ENCODE measurements at places on chromosomes 7 and 10.

DNA sequence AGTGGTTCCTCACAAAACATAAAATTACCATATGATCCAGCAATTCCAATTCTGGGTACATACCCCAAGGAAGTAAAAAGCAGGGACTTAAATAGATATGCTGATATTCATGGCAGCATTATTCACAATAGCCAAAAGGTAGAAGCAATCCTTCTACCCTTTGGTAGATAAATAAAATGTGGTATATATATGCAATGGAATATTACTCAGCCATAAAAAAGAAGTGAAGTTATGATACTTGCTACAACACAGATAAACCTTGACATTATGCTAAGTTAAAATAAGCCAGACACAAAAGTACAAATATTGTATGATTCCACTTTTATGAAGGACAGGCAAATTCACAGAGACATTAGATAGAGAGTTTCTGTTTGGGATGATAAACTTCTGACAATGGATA is 13.3 kb downstream of the JMJD1C start:
- DNase-seq: no peak

- DNase-seq: no peak
Observed at GRCh38 chr10:28928484-28928883, 251.2 kb downstream of the BAMBI start.

DNA sequence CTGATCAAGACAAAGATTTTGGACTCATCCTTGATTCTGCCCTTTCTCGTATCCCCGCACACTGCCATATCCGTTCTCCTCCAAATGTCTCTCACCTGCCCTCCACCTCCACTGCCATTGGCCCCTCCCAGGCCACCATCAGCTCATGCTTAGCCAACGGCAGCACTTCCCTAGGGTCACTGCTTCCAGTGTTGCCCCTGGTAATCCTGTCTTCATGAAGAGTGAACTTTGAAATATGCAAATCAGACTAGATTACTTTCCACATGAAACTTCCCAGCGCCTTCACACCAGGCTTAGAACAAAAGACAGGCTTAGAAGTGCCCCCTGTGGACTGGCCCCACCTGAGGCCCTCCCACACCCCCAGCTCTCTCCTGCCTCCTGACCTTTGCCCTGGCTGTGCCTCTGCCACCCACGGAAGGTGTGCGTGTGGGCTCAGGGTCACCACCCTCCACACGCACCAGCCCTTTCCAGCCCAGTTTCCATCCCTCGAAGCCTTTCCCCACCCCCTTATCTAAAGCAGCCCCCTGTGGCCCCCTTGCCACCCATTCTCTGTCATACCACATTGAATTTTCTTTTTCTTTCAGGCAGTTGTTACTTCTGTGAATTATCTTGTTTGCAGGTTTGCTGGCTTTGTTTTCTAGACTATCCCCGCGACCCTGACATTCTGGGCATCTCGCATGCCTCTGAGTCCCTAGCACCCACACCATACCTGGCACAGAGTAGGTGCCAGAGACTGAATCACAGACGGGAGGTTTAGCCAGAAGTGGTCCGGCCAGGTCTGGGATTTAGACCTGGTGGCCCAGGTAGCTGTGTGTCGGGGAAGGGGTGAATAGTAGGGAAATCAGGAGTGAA is 26.8 kb upstream of the C10orf53 start:
- DNase-seq: no peak

DNA sequence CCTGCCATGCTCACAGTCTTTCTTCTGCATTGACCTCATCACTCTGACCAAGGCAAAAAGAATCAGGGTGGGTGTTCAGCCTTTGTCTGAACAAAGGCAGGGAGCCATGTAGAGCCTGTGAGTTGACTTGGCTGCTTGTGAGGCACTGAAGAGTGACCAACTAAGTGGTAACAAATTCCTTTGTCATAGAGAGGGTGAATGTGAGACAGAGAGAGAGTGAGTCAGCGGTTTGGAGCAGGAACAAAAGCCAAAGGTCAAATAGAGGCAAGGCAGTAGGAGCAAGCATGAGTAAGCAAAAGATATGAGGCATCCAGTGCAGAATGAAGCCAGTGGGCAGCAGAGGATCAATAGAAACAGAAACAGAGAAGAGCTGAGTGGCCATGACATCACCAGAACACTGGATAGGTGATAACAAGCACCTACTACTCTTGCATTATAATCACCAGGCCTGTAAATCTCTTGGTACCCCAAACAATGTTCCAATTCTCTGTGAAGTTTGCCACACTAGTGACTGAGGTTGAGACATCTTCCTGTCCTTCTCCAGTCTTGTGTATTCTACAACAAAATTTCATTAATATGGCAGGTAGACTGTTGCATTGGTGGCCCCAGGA is 116.2 kb upstream of the LAMB4 start:
- peak; percentile 59 for DNase-seq

DNA sequence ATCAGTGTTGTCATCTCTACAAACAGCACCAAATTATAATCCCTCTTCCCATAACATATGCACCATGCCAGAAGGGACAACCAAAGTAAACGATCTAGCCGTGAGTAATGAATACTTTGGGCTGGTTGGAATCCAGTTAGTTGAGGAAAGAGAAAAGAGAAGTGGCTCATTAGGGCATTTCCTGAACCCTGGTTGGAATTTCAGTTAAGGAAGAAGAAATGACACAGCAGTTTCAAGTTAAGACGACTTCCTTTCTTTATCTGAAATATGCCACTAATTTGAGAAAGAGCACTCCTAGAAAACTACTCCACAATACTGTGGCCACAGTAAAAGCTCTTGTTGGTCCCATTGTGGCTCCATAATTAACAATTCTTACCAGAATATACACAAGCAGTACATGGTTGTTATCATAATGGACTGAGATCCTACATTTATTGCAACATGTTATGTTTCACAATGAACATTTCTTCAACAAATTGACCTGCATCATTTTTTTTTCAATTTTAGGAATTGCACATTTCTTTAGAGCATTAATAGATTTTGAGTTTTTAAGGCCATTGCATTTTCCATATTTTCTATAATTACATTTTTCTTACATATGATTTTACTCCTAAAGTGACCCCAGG is at the start of gene TFEC:
Gene TFEC, minus strand, starts transcription at position 113 of the 626 bp plus-strand sequence. CDS start 46,322 bp downstream, outside the sequence.
- no peak for DNase-seq

DNA sequence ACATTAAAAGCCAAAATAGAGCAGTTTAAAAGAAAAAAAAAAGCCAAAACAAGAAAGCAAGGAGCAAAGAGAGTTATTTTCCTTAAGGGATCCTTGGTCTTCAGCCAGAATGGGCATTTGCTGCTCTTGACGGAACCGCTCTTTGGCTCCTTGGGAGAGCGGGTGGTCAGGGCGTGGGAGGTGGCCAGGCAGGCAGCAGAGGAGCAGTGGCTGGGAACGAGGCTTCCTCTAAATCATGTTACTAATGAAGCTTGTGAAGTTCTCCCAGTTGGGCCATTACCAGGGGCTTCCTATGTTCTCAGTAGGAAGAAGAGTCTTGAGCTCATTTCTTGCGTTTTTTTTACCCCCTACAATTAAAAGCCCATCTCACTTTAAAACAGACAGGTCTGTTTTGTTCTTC is 116.6 kb downstream of the DOCK1 start:
- DNase-seq: no peak

GRCh38 chr10:111725050-111725449 is 458.5 kb downstream of the GPAM start:
- no peak for DNase-seq

DNA sequence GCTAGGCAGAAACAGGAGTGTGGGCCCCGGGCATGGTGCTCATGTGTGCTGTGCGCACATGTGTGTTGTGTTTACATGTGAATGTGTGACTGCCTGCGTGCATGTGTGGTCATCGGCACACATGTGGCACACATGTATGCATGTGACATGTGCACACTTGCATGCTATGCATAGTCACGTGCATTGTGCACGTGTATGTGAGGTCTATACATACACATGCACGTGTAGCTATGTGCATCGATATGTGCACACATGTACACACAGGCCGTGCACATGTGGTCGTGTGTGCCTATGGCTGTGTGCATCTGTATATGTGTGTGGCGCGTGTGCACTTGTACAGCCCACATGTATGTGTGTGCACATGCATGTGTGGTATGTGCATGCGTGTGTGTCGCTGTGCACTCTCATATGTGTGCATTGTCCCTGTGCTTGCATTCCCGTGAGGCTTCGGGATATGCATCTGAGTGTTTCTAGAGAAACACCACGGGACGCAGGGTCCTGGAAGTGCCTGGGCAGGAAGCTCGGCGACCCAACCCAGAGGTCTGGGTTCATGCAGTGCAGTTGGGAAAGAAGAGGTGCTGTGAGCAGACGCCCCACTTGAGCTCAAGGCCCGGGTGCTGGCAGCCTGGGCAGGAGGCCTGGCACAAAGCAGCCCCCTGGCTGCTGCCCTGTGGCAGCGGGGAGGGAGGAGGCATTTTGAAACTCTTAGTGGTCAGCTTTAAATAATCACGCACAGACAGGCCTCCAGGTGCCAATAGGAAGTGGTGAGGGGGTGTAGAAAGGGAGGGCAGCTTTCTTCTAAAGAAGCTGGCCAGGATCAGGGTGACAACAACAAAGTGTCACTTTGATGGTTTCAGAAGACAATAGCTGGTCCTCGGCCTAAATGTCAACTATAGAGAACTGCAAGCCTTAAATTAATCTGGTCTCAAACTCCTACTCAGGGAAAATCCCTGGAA is 410.0 kb upstream of the MGMT start:
- no peak for DNase-seq

- DNase-seq: no peak
Observed at GRCh38 chr10:99700649-99701048, 31.3 kb downstream of the COX15 start.

- DNase-seq: no peak
Observed at GRCh38 chr10:65846541-65846940, 1079.3 kb upstream of the LRRTM3 start.

DNA sequence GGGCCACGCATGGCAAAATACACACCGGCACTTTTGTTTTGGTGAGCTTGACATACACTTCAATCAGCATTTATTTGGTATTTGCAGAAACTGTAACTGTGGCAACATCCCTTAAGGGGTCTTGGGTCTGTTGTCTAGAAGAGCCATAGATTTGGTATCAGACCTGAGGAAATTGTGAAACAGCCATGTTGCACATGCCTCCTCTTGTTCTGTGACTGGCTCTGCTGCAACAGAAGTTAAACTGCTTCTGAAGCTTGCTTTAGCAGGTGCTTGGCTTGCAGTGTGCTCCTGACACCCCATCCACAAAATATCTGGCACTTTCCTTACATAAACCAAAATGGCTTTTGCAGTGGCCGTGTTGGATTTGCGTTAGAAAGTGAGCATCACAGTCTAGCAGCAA is 247.3 kb downstream of the GATA3 start:
- no peak for DNase-seq

DNA sequence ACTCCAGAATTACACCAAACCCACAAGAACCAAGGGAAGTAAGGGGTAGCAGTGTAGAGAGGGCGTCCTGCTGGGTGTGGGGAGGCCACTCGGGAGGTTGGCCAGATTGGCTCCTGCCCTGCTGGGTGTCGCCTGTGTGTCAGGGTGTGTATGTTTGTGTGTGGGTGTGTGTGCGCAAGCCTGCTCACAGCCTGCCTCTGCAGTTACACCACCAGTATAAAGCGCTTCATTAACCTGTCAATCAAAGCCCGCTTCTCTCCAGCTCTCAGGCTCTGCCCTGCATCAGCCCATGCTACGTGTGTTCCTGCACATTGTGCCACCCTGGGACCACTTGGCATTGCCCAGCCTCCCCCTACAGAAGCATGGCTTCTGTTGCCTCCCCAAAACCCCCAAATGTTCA is 83.3 kb upstream of the PAX2 start:
- no peak for DNase-seq

GRCh38 chr10:120503689-120504088 is 46.7 kb downstream of the PLPP4 start:
- DNase-seq: no peak

DNA sequence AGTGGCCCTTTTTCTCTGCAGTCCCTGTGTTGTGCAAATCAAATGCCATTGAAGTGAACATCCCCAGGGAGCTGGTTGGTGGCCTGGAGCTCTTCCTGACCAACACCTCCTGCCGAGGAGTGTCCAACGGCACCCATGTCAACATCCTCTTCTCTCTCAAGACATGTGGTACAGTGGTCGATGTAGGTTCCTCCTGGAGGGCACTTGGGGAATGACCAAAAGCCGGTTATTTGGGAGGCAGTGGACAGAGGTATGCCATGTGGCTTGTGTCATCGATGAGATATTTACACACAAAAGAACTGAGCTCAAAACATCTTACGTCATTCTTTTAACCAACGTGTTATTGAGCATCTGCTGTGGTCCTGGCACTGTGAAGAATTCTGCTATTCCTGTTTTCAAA is 19.7 kb downstream of the OIT3 start:
- no peak for DNase-seq

Measured in RWPE1 (cell line).